ENCODE measurements at places on chromosomes 16 and 17.

DNA sequence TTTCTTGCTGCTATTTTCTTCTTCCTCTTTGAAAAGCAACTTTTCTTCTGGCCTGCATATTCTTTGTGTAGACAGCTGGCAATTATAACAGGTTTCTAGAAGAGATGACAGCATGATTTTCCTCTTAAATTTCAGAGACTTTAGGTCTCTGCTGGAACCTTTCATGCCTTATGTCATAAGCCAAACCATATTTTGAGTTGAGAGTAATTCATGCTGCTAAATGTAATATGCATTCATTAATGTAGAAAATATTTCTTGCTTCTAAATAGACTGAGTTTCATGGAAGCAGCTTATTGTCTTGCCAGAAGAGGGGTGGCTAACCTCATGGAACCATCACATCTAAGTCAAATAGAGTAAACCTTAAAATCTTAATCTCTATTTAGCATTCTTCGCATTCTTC is 25.9 kb upstream of the ABCA9 start:
- peaks cover 4% of the 10 kb centered on the region for H3K36me3 ChIP-seq
- no peak overlapping the region for H3K27ac ChIP-seq
- no peak for DNase-seq
- H3K4me3 ChIP-seq: no peak overlapping the region

DNA sequence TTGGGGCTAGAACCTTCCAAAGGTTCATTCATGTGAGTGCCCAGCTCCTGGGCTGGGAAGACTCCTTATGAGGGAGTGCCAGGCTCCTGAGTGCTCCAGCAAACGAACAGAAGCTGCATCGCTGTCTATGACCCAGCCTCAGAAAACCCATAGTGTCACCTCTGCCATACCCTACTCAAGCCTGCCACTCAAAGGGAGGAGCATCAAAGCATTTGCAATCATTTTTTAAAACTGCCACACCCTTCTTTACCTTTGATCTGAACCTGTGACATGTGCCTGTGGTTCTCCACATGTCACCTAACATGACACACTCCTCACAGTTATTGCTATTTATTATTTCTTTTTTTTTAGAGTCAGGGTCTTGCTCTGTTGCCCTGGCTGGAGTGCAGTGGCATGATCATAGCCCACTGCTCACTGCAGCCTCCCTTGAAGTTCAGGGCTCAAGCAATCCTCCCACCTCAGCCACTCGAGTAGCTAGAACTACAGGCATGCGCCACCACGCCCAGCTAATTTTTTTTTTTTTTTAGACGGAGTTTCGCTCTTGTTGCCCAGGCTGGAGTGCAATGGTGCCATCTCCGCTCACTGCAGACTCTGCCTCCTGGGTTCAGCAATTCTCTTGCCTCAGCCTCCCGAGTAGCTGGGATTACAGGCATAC is 7.3 kb upstream of the KDM8 start:
- no peak for DNase-seq
- no peak overlapping the region for H3K4me3 ChIP-seq
- no peaks in the 10 kb centered on the region for H3K36me3 ChIP-seq
- peaks cover 67% of the 10 kb centered on the region for H3K4me1 ChIP-seq
- H3K27me3 ChIP-seq: no peaks in the 10 kb centered on the region

DNA sequence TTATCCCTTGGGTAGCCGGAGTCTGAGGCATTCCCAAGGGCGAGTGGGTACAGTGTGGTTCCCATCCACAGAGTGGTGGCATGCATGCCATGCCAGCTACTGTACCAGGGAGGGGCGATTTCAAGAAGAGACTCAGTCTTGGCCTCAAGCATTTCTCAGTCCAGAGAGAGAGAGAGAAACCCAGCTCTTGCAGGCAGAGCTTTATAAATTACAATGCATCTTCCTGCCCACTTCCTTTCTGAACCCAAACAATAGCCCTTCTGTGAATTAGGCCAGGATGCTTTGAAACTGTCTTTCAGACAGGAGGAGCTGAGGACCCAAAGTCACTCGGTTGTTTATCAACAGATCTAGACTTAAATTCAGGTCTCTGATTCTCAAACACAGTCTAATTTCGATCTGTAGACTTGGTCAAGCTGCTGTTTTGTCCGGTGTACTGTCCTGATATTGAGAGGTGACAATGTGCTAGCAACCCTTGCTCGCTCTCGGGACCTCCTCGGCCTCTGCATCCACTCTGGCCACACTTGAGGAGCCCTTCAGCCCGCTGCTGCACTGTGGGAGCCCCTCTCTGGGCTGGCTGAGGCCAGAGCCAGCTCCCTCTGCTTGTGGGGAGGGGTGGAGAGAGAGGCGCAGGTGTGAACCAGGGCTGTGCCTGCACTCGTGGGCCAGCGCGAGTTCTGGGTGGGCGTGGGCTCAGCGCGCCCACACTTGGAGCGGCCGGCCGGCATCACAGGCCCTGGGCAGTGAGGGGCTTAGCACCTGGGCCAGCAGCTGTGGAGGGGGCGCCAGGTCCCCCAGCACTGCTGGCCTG is 408.0 kb downstream of the UTP18 start:
- DNase-seq: no peak
- H3K27me3 ChIP-seq: peaks cover 5% of the 10 kb centered on the region
- H3K27ac ChIP-seq: no peak overlapping the region
- H3K36me3 ChIP-seq: no peaks in the 10 kb centered on the region
- no peaks in the 10 kb centered on the region for H3K4me1 ChIP-seq

- no peak overlapping the region for H3K27ac ChIP-seq
- H3K4me1 ChIP-seq: no peaks in the 10 kb centered on the region
- H3K36me3 ChIP-seq: peaks cover 36% of the 10 kb centered on the region
- H3K4me3 ChIP-seq: no peak overlapping the region
Observed at GRCh38 chr17:1042486-1042885, 45.6 kb downstream of the TIMM22 start.

DNA sequence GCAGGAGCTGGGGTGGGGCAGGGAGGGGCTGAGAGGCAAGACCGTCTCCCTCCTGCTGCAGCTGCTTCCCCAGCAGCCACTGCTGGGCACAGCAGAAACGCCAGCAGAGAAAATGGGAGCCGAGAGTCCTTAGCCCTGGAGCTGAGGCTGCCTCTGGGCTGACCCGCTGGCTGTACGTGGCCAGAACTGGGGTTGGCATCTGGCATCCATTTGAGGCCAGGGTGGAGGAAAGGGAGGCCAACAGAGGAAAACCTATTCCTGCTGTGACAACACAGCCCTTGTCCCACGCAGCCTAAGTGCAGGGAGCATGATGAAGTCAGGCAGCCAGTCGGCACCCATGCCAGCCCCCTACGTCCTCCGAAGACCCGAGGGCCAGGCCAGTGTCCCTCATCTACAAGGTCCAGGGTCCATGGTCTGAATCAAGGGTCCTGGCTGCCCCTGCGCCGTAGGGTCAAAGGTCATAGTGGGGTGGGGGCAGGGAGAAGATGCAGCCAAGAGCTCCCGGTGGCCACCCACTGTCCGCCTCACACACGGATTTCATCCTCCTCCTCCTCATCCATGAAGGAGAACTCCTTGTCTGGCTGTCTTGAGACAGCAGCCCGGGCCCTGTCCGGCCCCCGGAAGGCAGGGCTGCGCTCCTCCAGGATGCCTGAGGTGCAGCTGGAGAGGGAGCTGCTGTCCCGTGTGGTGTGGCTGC is 23.4 kb upstream of the CPSF4L start:
- no peaks in the 10 kb centered on the region for H3K27me3 ChIP-seq
- no peaks in the 10 kb centered on the region for H3K36me3 ChIP-seq
- no peak overlapping the region for H3K27ac ChIP-seq
- no peak overlapping the region for H3K4me3 ChIP-seq
- no peaks in the 10 kb centered on the region for H3K4me1 ChIP-seq

DNA sequence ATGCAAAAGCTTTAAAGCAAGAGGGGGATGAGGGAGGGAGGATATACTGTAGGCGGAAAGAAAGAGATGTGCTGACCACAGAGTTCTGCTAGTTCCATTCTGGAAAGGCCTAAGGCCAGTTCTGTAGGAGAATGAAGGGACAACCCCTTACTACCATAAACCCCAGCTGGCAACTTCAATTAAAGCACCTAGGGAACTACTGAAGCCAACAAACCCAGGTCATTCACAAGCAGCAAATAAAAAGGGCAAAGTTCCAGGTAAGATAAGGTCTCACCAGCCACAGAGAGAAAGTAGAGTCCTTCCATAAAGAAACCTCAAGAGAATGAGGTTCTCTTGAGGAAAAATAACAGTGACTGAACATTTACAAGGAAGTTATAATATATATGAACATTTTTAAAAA is 12.8 kb downstream of the TERF2 start:
- no peak overlapping the region for H3K4me3 ChIP-seq
- H3K27me3 ChIP-seq: no peaks in the 10 kb centered on the region
- no peak overlapping the region for H3K27ac ChIP-seq
- peaks cover 15% of the 10 kb centered on the region for H3K4me1 ChIP-seq
- no peak for DNase-seq

GRCh38 chr16:11699234-11699894 is 31.1 kb downstream of the SNN start:
- H3K36me3 ChIP-seq: peaks cover 87% of the 10 kb centered on the region
- H3K27ac ChIP-seq: peak overlapping the region; percentile 62
- DNase-seq: no peak
- peaks cover 50% of the 10 kb centered on the region for H3K4me1 ChIP-seq
- H3K4me3 ChIP-seq: no peak overlapping the region
- H3K27me3 ChIP-seq: no peaks in the 10 kb centered on the region

DNA sequence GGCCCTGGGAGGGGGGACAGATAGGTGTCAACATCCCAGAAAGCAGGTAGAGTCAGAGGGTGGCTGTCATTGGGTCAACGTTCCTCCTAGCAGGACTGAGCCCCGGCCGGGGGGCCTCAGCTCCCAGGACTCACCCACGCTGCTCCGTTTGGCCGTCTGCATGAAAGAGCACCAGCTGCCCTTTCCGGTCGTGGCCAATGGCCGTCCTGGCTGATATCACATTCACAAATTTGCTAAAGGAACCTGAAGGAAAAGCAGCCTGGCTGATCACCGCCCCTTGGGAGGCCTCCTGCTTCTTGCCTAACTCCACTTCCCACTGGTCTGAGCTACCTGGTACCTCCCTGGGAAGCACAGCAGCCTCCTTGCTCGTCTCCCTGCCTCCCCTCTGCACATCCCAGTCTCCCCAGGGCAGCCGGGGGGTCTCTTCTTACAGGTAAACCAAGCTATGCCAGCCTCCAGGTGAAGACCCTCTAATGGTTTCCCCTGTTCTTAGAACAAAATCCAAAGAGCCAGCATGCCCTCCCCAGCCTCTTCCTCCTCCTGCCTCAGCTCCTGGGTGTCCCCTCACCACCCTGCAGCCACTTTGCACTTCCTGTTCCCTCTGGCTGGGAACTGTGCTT is 3.4 kb downstream of the NAGPA start:
- DNase-seq: no peak
- H3K4me3 ChIP-seq: no peak overlapping the region
- H3K36me3 ChIP-seq: peaks cover 41% of the 10 kb centered on the region
- H3K27ac ChIP-seq: no peak overlapping the region
- H3K27me3 ChIP-seq: no peaks in the 10 kb centered on the region
- H3K4me1 ChIP-seq: peaks cover 22% of the 10 kb centered on the region

- H3K4me1 ChIP-seq: peaks cover 23% of the 10 kb centered on the region
- H3K27me3 ChIP-seq: no peaks in the 10 kb centered on the region
- DNase-seq: no peak
Observed at GRCh38 chr17:57080718-57081117, 4.3 kb upstream of the AKAP1 start.

GRCh38 chr17:7220593-7221277 is 997 bp downstream of the ACADVL start:
- peaks cover 57% of the 10 kb centered on the region for H3K36me3 ChIP-seq
- DNase-seq: peak; percentile 74
- peaks cover 51% of the 10 kb centered on the region for H3K4me1 ChIP-seq
- H3K27me3 ChIP-seq: no peaks in the 10 kb centered on the region
- peak overlapping the region; percentile 96 for H3K4me3 ChIP-seq

DNA sequence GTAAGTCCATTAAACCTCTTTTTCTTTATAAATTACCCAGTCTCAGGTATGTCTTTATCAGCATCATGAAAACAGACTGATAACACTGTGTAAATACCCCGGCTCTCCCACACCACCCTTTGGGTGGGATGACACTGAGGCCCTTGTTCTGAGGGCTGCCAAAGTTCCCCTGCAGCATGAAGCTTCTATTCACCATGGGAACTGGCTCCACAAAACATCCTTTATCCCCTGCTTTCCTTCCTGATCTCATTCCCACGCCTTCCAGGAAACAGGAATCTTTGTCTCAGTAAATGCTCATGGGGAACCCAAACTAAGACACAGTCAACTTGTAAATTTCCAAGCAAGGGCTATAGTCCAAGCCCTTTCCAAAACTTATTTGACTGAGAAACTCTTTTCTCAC is 88.4 kb downstream of the ABCC12 start:
- no peaks in the 10 kb centered on the region for H3K36me3 ChIP-seq
- H3K27ac ChIP-seq: no peak overlapping the region
- no peak overlapping the region for H3K4me3 ChIP-seq

GRCh38 chr17:57440522-57441269 is 184.4 kb downstream of the MSI2 start:
- H3K27me3 ChIP-seq: no peaks in the 10 kb centered on the region
- peaks cover 87% of the 10 kb centered on the region for H3K4me1 ChIP-seq
- H3K27ac ChIP-seq: peak overlapping the region; percentile 98
- peaks cover 18% of the 10 kb centered on the region for H3K36me3 ChIP-seq
- peak overlapping the region; percentile 55 for H3K4me3 ChIP-seq
- peak; percentile 83 for DNase-seq

DNA sequence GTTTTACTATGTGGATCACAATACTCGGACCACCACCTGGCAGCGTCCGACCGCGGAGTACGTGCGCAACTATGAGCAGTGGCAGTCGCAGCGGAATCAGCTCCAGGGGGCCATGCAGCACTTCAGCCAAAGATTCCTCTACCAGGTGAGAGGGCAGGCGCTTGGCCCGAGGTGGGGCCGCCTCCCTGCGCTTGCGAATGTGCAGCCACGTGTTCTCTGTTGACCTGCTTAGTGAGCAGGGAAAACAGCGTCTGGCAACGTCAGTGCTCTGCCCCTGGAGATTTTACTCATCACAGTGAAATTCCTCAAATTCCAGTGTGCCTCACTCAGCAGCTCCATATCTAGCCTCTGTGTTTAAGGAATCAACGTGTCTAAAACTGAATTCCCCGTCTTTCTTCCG is 33.4 kb upstream of the CLEC18A start:
- no peak overlapping the region for H3K4me3 ChIP-seq
- DNase-seq: no peak
- no peaks in the 10 kb centered on the region for H3K4me1 ChIP-seq

DNA sequence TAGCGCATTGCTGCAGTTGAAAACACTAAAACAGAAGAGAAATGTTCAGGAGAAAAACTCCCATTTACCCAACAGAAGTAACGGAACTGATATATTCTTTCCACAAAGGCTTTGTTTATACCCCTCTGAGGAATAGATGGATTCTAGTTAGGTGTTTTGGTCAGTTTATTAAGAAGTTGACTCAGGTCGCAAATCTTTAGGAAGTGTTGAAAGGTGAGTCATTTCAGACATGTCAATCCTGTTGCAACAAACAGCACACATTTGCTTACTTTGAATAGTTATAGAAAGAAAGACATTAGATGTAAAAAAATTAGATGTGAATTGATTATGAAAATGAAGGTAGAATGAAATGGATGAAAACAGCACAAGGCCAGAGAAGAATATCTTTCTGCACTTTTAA is 941.0 kb downstream of the KCNJ2 start:
- no peak overlapping the region for H3K4me3 ChIP-seq
- DNase-seq: no peak
- H3K27ac ChIP-seq: no peak overlapping the region
- H3K4me1 ChIP-seq: no peaks in the 10 kb centered on the region
- H3K27me3 ChIP-seq: no peaks in the 10 kb centered on the region

Data from activated T-cell treated with anti-CD3 and anti-CD28 coated beads, Interleukin-2, amount 50 U/mL, for 24 hours (primary cell).